Prostate gland (tissue), 2 donors: ENCODE measurements at places on chromosomes 2 and 18. TPM values are rescaled to one million over a fixed set of nuclear protein-coding genes. Genes with fewer than 3 reads are reported as not detected.

The METTL21A gene
- total RNA-seq = 5.2 TPM

The CAPN13 gene
- 5.7 TPM for total RNA-seq

The BBS5 gene
- total RNA-seq = 7.7 TPM

The CAB39 gene
- total RNA-seq = 105 TPM

The RAMP1 gene
- 300 TPM for total RNA-seq

The NT5DC4 gene
- total RNA-seq = 0.23 TPM

The RIT2 gene
- total RNA-seq = not detected

The NAT8 gene
- total RNA-seq = not detected

The DHRS9 gene
- total RNA-seq = 0.32 TPM

The POLE4 gene
- 21.9 TPM for total RNA-seq

The MOCOS gene
- 2.5 TPM for total RNA-seq

The TMEM37 gene
- total RNA-seq = 1.7 TPM

The ANKRD29 gene
- 8.5 TPM for total RNA-seq

The PLB1 gene
- total RNA-seq = 9.6 TPM

The CRACDL gene
- 20.8 TPM for total RNA-seq

- no peak for DNase-seq
Observed at GRCh38 chr18:37412829-37413228, 152.8 kb downstream of the CELF4 start.

GRCh38 chr2:159890551-159891266, 92.7 kb upstream of the CD302 start:
- DNase-seq = no peak

- no peak for DNase-seq
Observed at GRCh38 chr2:128154225-128154624, 63.2 kb downstream of the UGGT1 start.

DNA sequence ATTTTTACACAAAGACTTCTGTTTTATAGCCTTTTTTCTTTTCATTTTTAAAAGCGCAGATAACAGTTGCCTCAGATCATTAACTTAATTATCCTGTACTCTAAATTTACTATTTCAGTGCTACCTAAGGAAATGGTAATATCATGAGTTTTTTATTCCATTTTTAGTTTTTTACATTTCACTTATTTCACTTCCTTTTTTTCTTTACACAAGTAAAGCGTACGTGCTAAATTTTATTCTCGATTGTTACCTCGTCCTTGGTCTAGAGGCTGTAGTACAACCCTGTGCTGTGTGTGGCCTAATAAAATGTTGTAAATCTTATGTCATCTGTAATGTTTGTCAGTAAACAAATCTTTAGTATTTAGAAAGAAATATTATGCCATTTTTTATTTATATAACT, 49.2 kb downstream of the CRIM1 start:
- no peak for DNase-seq

DNA sequence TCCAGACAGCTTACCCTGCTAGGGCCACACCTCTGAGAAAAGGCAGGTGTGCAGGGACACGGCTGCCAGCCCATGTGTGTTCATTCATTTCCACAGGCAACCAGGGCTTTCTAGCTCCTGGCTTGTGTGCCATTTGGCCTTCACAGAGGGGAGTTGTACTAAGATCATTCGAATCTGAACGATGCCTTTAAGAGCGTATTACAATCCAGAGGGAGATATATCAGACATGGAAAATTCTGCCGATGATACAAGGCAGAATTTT, 64.2 kb upstream of the OTOF start:
- DNase-seq = no peak

GRCh38 chr2:140550821-140551220, 1580.0 kb downstream of the LRP1B start:
- DNase-seq = no peak

GRCh38 chr2:113067681-113068080, at the start of gene IL1F10:
Gene IL1F10 (plus strand): TSS chr2:113067970. CDS start chr2:113072739, 4,769 bp downstream.
- no peak for DNase-seq

- DNase-seq = no peak
Observed at GRCh38 chr2:102306125-102306524, 5.2 kb upstream of the IL1RL1 start.

DNA sequence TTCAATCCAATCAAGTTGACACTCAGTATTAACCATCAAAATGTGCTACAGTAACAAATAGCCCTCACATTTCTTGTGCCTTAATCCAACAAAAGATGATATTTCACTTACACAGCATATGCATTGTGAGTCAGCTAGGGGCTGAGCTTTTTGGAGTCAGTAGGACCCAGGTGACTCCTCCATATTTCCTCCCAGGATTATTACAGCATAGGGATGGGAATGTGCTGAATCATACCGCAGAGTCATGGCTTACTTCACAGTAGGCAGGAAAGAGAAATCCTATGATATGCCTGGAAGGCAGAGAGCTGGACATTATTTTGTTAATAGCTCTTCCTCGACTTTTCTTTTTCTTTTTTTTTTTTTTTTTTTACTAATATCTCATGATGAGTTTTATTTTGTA, 153.3 kb downstream of the TMEM182 start:
- DNase-seq = no peak

GRCh38 chr2:85998071-85998991, 107.4 kb downstream of the POLR1A start:
- DNase-seq = no peak

GRCh38 chr18:66682855-66683322, 79.0 kb upstream of the CDH19 start:
- no peak for DNase-seq

DNA sequence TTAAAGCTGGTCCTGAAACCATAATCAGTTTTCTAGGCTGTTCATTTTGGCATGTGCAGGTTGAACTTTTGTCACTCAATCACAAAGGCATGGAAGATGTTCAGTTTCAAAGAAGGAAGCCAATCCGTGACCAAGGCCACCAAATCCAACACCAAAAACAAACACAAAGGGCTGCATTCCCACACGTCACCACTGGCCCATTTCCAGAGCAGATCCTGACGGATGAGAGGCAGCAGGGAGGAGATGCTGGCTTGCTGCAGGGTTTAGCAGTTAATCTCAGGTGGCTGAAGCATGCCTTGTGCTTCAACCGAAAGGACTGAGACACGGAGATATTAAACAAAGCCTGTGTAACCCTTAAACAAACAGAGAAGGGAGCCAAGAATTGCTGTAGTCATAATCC, 191.9 kb upstream of the CTAGE1 start:
- DNase-seq = no peak

GRCh38 chr2:138866797-138867196, 86.6 kb upstream of the NXPH2 start:
- DNase-seq = no peak

GRCh38 chr2:2230433-2230817, 100.7 kb downstream of the MYT1L start:
- no peak for DNase-seq

GRCh38 chr2:101781791-101782426, 84.4 kb downstream of the MAP4K4 start:
- no peak for DNase-seq

- no peak for DNase-seq
Observed at GRCh38 chr2:2331881-2332280, 806 bp upstream of the MYT1L start.

DNA sequence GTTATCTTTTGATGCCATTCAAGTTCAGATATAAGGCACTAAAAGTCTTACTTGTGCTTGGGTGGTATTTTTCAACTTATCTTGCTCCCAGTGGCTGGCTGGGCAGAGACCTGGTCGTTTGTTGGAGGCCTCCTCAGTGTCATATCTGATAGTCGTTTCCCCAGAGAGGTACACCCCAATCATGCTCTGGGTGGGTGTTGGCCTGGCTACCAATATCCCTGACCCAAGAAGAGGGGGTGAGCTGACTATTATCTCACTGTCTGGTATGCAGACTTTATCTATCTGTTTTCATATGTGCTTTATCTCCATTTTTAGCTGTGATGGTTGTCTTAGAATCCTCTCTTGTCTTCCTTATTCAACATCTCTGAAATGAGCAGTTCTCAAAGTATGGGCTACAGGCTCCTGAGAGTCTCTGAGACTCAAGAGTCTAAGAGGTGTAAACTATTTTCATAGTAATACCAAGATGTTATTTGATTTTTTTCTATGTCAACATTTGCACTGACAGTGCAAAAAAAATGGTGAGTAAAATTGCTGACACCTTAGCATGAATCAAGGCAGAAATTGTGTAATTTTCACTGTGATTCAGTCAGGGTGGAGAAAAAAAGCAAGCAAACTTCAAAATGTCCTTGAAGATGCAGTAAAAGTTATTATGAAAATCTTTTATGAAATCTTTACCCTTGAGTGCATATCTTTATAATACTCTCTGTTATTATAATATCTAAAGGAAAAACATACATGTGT, 12.3 kb upstream of the PLEK start:
- no peak for DNase-seq

DNA sequence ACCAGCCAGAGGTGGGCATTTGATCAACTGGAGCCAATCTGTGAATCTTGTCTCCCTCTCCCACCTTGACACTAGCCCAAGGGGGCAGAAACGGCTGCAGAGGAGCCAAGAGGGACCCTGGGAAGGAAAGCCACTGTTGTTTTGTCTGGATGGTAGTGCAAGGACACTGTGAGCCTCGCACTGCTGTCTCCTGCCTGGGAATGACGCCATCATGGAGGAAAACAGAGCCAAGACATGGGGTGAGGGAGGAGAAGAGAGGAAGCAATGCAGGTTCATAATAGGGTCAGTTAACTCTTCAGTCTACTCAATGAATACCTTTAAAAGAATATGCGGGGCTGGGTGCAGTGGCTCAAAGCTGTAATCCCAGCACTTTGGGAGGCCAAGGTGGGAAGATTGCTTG, 231.1 kb upstream of the AGAP1 start:
- DNase-seq = no peak

DNA sequence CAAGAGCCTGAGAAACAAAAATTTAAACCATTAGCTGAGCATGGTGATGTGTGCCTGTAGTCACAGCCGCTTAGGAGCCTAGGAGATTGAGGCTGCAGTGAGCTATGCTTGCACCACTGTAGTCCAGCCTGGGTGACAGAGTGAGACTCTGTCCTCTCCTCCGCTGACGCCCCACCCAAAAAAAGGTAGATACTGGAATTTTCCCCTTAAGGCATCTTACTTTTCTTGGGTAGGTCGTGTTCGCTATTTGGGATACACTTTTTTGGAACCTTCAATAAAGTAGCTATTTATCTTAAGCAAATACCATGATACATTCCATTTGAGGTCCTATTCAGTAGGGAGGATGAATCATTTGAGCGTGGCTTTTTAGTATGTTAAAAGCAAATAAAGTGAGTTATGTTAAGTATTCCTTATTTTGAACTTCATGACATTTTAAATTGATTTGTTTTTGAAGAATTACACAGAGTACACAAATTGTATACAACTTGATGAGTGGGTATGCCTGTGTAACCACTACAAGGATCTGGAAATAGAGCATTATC, 38.7 kb downstream of the RALBP1 start:
- no peak for DNase-seq

DNA sequence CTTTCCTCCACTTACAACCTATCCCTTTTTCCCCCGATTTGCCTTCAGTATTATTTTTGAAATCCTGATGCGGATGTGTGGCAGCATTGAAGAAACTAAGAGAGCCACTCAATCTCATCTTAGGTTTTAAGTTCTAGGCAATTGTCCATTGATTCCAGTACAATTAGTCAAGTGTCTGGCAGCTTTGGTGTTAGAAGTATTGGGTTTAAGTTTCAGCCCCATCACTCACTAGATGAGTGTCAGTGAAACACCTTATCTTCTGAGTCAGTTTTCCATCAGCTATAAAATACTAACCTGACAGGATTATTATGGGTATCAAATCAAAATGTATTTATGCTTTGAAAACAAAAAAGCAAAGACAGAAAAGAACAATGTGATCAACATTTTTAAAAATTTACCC, 16.8 kb upstream of the CUL3 start:
- DNase-seq = no peak

DNA sequence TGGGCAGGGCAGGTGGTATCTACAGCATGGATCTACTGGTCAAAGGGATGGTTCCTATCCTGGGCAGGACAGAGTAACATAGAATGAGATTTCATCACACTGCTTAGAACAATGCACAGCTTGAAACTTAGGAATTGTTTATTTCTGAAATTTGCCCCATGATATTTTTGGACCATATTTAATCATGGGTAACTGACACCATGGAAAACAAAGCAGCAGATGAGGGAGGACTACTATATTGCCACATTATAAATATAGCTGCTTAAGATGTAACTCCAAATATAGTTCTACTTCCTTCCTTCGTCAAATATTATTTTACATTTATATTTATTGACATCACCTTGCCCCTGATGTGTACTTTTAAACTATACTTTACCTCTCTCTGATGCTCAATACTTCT, 254.7 kb downstream of the PTPRM start:
- DNase-seq = no peak

GRCh38 chr2:183868707-183869106, 729.6 kb upstream of the ZNF804A start:
- DNase-seq = no peak

DNA sequence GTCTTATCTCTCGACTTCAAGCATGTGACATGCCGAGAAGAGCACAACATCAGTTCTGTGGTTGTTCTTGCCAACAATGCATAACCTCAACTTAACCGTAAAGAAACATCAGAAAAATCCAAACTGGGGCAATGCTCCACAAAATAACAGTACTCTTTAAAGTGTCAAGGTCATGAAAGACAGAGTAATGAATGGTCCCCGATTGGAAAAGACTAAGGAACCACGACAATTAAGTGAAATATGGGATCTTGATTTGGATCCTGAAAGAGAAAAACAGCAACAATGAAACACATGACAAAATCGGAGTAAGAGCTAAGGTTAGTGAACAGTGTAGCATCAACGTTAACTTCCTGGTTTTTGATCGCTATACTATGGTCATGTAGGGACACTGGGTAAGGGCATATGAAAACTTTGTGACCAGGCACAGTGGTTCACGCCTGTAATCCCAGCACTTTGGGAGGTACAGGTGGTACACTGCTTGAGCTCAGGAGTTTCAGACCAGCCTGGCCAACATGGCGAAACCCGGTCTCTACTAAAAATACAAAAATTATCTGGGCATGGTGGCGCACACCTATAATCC, 55.2 kb downstream of the UNC50 start:
- DNase-seq = no peak

GRCh38 chr2:221911890-221912289, 339.8 kb upstream of the EPHA4 start:
- DNase-seq = no peak

GRCh38 chr2:169798397-169798717, 314 bp upstream of the SSB start:
- no peak for DNase-seq

DNA sequence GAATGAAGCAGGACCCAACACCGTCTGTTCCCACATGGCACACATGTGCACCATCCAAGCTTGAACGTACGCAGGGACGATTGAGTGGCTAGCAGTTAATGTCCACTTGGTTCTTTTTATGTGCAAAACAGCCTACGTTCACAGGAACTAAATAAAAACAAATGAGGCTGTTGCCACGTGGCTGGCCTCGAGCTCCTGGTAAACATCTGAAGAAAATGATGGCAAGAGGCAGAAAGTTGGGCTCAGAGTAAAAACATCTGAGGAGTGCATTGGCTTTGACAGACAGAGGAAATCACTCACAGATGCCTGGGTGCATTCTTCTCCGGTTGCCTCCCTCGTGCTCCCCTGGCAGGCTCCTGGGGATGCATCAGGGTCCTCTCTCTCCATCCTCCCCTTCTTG, 177.9 kb downstream of the NRP2 start:
- DNase-seq = no peak
